ENCODE measurements at places on chromosomes 2 and 18.

- no peak for DNase-seq
Measured at GRCh38 chr18:10226971-10227370, 227.5 kb upstream of the APCDD1 start.

- no peak for DNase-seq
Measured at GRCh38 chr2:50952596-50952995, 79.3 kb downstream of the NRXN1 start.

DNA sequence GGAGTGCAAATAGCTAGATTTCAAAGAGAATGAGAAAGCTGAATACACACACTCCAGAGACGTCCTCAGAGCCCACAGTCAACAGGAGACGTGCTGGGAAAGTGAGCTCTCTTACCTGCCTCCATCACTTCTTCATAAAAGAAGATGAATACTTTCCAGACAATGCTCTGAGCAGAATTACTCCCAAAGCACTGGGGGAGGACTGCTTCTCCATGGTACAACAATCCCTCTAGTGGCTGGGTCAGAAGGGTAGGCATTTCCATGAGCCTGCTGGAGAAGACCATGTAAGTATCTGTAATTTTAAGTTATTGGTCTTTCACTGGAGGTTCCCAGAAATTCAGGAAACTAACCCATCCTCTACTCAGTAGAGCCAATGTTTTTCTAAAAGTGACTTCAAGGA lies 190.3 kb downstream of the RBM43 start:
- DNase-seq = no peak

DNA sequence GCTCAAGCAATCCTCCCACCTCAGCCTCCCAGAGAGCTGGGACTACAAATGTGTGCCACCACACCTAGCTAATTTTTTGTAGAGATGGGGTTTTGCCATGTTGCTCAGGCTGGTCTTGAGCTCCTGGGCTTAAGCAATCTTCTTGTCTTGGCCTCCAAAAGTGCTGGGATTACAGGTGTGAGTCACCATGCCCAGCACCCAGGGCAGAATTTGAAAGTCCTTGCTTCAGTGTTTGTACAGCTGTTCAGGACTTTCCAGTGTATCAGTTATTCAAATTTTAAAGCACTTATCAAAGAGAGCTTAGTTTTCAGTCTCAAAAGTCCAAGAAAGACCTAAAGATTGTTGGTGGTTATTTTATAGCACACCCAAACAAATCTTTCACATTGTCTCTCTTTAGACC lies 43.6 kb upstream of the VPS54 start:
- no peak for DNase-seq

DNA sequence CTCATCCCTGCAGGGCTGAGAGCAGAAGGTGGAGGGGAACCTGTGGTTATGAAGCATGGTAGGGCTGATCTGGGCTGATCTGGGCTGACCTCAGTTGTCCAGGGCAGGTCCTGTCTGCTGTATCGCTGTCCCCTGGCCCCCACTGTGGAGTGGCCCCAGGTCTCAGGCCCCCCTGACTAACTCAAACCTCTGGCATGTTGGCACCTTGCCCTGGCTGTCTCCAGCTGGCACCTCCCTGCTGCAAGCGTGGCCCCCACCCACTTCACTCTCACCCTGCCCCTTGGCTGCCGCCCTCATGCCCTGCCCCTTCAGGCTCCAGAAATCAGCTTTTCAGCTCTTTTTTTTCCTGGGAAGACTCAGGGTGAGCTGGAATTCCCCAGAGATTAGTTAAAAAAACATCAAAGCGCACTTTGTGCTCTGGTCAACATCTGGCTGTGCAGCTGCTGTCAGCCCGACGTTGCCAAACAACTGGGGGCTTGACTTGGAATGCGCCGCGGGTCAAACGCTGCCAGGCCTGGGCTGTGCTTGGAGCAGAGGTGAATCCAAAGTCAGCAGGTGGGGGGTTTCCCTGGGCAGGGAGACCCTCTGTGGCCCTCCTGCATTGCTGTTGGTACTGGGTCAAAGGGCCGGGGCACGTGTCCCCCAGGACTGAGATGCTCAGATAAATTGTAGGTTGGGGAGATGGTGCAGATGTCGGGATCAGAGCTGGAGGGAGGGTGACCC lies 173.8 kb upstream of the HDAC4 start:
- DNase-seq = no peak

DNA sequence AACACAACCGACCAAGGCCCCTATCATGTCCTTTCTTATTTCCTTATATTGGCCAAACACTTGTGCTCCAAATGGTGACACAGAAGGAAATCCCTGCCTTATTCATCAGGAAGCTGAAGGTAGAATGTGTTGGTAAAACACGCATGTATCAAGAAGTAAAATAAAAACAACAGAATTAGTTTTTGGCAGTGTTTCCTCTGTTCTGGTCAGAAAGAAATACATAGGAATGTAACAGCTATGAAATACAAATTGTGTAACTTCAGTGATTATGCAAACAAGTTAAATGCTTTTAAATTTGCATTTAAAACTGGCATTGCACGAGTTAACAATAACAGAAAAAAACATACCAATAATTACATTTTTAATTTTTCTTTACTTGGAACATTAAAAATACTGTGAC lies 19.3 kb downstream of the ST6GAL2 start:
- no peak for DNase-seq

GRCh38 chr2:86675511-86676015 lies 44.5 kb upstream of the RMND5A start:
- DNase-seq = no peak

Data from T-helper 2 cell treated with Interferon-gamma antibody and Interleukin-4, amounts not matched to agents 5 μg/mL and 100 μg/mL, for 36 hours (primary cell).